ENCODE measurements at places on chromosomes 2 and 18.

DNA sequence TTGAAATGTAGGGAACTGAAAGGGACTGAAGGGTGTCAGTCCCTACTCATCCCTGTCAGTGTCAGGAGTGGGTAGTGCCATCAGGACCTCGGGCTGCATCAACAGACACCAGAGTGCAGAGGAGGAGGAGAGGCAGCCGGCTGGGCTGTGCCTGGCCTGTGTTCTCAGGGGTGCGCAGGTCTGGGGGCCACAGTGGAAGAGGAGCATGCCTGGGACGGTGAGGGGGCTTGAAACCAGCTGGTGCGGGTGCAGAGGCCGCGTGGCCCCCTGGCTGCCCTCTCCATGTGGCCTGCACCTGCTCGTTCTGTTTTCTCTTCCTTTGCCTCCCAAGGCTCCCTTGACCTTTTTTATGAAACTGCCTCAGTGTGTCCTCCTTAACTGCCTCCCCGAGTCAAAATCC lies 41.3 kb downstream of the NTSR2 start:
- no peak for DNase-seq

DNA sequence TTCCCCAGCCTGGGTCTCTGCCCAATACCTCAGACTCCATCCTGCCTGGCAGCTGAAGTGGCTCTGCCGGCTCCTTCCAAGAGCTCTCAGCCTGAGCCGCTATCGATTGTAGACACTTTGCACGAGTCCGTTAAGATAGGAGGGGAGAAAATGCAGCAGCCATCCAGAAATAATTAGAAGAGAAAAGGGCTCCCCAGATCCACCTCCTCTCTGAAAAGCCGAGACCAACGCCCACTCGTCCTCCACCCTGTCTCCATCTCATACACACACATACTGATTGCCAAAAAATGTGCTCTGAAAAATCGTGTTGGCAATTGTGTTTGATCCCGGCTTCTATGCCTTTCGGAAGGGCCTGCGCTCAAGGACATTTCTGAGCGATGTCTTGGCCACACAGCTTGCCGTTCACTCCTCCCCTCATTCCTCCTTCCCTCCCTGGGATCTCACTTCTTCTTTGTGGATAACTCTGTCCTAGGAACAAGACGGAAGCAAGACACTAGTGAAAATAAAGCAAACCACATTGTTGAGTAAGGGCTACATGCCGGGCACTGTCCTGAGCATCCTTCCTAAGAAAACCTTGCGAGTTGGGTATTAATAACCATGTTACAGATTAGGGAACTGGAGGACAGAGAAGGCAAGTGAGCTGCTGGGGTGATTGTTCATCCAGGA lies 372.8 kb upstream of the MYT1L start:
- DNase-seq, result no peak

DNA sequence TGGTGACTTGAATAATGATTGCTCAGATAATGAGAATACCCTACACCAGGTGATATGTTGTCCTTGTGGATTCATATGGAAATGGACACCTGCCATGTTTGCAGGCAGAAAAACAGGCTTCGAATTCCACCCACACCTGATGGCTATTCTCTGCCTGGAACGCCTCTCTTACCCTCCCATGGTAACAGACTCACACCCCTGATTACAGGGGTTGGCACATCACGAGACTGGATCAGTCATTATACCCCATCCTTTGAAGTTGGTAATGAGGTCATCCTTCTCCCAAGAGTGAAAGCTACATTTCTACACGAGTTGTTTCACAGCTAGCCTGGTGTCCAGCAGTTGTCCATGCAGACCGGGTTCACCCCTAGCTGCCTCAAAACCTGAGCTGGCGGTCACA lies 71.4 kb upstream of the MBOAT2 start:
- DNase-seq, result no peak

DNA sequence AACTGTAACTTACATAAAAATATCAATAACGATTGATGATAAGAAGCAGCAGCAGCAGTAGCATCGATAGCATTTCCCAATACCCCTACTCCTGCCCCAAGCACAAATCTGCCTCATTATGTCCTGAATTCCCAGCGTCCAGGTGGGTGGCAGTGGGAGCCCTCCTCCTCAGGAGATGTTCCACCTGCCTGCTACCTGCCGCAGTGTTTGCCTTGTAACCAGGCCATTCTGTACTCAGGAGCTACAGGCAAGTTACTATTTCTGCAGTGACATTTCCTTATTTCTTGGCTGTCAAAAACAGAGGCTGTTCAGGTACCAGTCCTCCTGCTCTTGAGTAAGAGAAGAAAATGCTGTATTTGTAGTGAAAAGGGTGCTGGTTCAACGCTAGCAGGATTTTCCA lies 236.4 kb downstream of the CNTNAP5 start:
- no peak for DNase-seq

GRCh38 chr2:129297430-129297829 lies 682.0 kb upstream of the RAB6C start:
- no peak for DNase-seq

- DNase-seq, result no peak
Observed at GRCh38 chr2:104744537-104744936, 109.4 kb upstream of the POU3F3 start.

DNA sequence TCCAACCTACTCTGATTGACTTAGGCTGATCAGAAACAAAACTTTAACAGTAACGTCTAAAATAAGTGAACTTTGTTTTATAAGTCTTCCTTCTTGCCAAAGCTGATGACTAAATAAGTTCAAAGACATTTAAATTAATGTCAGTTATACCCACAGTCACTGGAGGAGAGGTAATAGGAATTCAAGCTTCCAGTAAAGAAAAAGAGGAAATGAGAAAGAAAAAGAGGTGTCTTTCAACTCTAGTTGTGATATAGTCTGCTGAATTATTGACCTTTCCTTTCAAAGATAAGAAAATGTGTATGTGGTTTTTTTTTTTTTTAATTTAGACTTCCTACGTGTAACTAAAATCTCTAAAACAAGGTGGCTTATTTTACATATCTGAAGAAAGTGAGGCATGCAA lies 191.5 kb downstream of the SLC8A1 start:
- DNase-seq, result no peak

DNA sequence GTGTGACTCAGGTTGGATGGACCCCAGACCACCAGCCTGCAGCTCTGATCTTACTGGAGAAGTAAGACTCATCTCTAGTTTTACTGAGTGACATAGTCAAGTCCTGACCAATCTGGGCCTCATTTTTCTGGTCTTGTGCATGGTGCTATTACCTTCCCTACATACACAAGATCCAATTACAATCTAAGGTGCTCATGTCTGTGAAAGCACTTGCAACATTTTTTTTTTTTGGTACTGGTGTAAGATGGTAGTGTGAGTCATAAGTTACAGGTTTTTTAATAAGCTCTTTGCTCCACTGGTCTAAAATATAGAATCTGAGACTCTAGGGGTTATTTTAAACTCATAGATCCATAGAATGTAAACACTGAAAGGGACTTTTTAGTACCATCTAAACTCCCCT lies 117.3 kb upstream of the EFEMP1 start:
- no peak for DNase-seq

Measured in sigmoid colon (tissue), 7 donors.